NCI-H1105 treated with DMSO at 0.1 percent for 48 hours (cell line): ENCODE measurements at places on chromosomes 4 and X.

GRCh38 chr4:181566490-181566889 is 676.7 kb upstream of the TENM3 start:
- no peak for DNase-seq

GRCh38 chr4:27684610-27685011 is 824.0 kb downstream of the STIM2 start:
- peak; percentile 41 for DNase-seq

GRCh38 chrX:103791826-103792485 is 15.3 kb downstream of the PLP1 start:
- DNase-seq, result no peak

DNA sequence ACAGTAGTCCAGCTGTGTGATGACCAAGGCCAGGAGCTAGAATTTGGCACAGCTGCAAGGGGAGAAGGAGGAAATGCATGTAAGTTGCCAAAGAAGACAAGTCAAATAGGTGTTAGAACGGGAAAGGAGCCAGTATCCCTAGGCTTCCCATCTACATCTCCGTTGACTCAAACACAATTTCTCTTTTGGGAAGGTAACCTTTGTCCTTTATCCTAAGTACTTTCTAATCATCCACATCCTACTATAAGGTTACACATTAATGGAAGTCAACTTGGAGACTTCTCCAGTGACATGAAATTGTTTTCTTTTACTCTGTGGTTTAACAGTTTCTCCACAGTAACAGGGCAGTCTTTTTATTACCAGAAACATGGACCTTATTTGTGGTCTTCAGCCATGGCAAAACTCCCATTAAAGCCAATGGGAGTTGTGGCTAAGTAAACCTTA is 620.0 kb downstream of the ANKRD50 start:
- no peak for DNase-seq

- DNase-seq, result no peak
Observed at GRCh38 chr4:127623797-127624083, 9.0 kb upstream of the INTU start.

DNA sequence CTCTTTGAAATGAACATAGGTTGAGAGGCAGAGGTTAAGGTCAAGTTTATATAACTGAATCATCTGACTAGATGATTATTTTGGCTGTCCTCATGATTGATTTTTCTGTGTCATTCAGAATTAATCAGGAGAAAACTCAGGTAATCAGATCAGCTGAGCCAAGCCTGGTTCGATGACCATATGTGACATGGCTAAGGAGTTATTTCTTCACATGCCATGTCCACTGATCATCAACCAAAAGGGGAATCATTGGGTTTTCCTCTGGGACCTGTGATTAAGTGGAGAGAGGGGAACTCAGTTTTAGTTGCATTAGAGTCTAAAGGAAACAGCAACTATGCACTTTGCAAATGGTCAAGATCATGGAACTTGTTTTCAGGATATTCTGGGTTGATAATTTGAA is 20.3 kb upstream of the PACRGL start:
- DNase-seq, result no peak

GRCh38 chrX:5702890-5703289 is 525.8 kb downstream of the NLGN4X start:
- no peak for DNase-seq

DNA sequence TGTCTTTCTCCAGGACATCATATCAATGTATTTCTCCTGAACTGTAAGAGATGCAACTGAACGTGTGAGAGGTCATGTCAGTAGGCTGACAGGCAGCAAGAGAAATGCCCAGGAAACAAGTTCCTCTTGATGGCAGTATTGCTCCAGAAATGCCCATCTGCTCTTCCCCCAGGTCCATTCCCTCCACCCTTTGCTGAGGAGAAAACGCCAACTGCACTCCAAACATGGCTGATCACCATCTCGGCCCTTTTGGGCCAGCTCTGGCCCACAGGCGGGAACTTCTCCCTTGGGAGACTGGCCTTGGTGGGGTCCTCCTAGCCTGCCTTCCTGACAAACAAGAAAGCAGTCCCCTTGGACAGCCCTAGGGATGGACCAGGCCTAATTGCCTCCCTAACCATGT is 276.5 kb upstream of the AGTR2 start:
- DNase-seq, result peak; percentile 22

- peak; percentile 24 for DNase-seq
Observed at GRCh38 chr4:139279760-139280620, at the start of gene MGARP. TSS of gene MGARP (minus strand) at chr4:139280225. CDS start at chr4:139280158, 67 bp downstream.

DNA sequence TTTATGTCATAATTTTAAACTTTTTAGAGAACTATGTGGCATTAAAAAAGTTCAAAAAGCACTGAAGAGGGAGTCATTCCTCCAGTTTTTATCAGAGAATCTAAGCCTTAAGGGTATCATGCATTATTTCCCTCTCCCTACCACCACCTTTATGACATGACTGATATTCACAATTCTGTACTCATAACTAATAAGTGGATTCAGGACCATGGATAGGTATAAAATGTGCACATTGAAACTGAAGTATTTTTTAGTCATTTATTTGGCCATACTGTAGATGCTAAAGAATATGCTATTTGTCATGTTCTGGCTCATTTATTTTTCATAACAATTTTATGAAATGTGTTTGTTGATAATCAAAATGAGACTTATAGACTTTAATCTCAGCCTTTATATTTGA is 897.5 kb upstream of the AGA start:
- no peak for DNase-seq

GRCh38 chrX:100404851-100405250 is 5.2 kb downstream of the PCDH19 start:
- peak; percentile 5 for DNase-seq

DNA sequence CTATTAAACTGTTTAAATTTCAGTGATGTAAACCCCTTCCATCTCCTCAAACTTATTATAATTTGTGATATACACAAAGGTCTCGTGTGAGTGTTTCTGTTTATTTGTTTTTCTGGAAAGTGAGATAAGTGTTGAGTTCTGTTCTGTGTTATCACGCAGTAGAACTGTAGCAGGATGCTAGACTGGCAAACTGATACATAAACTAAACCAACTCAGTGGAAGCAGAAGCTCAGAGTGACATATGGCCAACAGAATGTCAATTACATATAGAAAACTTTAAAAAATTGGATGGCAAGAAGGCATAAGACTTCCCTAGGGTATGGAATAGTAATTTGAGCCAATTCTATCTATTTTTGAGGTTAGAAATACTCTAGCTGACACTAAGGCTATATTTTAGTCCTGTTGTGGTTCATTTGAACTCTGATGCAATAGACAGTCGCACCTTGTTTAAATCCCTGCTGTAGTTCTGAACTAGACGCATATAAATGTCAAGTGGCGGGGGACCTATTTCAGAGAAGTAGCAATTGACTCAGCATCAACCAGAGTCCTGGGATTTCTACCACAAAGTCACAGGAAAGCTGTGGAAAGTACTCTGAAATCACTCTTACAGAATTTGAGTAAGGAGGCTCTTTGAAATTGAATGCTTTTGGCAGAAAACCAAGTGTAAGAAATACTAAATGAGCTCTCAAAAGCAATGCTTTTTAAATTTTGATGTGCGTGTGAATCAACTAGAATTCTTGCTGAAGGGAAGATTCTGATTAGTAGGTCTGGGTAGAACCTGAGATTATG is 294.4 kb downstream of the INPP4B start:
- DNase-seq, result no peak

- DNase-seq, result no peak
Observed at GRCh38 chrX:31027351-31027750, 44.5 kb downstream of the FTHL17 start.

- DNase-seq, result no peak
Observed at GRCh38 chrX:19381326-19381725, 37.6 kb downstream of the PDHA1 start.

DNA sequence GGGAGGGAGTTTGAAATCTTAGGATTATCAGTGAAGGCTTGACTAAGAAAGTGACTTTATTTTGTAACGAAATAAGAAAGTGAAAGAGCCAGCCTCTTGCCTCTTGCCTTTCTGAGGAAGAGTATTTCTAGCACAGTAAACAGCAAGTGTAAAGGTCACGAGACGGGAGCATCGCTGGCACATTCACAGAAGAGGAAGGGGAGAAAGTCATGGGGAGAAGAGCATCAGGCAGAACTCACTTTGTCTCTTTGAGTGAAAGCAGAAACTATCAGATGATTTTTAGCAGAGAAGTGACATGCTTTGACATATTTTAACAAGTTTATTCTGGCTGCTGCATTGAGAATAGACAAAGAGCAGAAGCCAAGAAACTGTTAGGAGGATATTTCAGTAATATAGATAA is 313.8 kb downstream of the CAMK2D start:
- no peak for DNase-seq

DNA sequence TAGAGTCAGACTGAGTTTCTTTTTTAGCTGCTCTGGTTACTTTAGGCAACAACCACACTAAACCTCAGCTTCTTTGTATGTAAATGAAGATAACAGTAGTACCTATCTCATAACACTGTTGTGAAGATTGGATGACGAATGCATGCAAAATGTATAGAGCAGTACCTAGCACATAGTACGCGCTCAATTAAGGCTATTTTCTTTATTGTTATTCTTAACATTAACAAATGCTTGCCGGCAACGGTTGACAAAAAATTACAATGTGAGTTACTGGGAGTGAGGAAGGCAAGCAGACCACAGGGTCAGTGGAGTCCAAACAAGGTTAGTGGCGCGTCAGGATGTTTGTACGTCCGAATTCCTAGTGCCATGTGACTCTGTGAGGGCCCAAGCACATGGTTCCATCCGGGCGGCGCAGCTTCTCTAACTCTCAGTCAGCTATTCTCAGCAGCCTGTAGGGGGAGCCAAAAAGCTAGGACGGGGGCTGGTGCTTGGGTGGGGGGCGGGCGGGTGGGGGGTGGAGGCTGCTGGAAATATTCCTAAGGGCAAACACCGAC is 821 bp upstream of the NALF2 start:
- peak; percentile 51 for DNase-seq

DNA sequence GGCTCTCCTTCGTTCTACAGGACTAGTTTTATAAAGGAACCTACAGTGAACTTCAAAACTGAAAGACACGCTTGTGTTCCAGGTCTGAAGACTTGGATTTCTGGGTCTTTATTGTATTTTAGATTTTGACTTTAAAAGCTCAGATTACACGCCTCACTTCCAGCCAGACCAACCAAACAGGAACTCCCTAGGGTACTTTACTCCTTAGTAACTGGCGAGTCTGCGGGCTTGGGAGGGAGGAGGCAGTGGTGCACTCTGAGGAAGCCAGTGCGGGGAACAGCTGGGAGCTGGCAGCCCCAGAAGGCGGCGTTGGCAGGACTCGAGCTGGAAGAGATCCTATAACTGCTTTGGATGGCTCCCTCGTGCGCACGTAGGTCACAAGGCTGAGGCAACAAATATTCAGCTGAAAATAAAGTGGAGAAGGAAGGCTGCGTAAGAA is 391 bp upstream of the PHKA1 start:
- DNase-seq, result peak; percentile 46

DNA sequence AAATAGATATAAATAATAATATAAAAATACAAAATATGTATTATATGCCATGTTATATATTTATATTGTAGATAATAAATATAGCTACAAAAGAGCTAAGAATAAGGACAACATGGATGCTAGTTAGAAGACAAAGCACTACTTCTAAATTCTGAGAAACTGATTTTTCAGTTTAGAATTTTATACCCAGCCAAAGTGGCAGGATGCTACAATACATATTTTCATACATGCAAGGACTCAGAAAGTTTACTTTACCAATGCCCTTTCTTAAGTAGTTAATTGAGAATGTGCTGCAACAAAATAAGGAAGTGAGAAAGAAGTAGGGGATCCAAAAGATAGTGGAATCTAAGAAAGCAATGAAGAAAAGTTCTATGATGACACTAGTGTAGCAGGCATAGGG is 64.5 kb downstream of the PDE5A start:
- no peak for DNase-seq

- DNase-seq, result no peak
Observed at GRCh38 chrX:107576841-107577240, 51.5 kb upstream of the PRPS1 start.
